ENCODE measurements at places on chromosomes 11 and 22. TPM values are rescaled to one million over a fixed set of nuclear protein-coding genes. Genes with fewer than 3 reads are reported as not detected.

SH3BP1 gene
- 1.7 TPM for total RNA-seq

EMSY gene
- total RNA-seq: 12.0 TPM

OR8D4 gene
- total RNA-seq: not detected

MMP7 gene
- 29.1 TPM for total RNA-seq

MS4A8 gene
- not detected for total RNA-seq

NLRP14 gene
- not detected for total RNA-seq

FAM227A gene
- total RNA-seq: 0.68 TPM

CRYAB gene
- total RNA-seq: 20.7 TPM

MLC1 gene
- 0.02 TPM for total RNA-seq

SLC22A12 gene
- not detected for total RNA-seq

RASGRP2 gene
- total RNA-seq: 1.8 TPM

BARX2 gene
- total RNA-seq: not detected

OR52E8 gene
- not detected for total RNA-seq

SMC1B gene
- total RNA-seq: 0.05 TPM

RIMBP3C gene
- total RNA-seq: 0.28 TPM

SERPINH1 gene
- total RNA-seq: 87.8 TPM

CELSR1 gene
- 32.8 TPM for total RNA-seq

TNNI2 gene
- total RNA-seq: not detected

ATP5MG gene
- 203 TPM for total RNA-seq

NRIP3 gene
- 0.89 TPM for total RNA-seq

HPX gene
- 0.36 TPM for total RNA-seq

CLTCL1 gene
- 4.9 TPM for total RNA-seq

MTCH2 gene
- total RNA-seq: 131 TPM

OR52N4 gene
- not detected for total RNA-seq

MISFA gene
- total RNA-seq: 1.3 TPM

TRIM6 gene
- 6.9 TPM for total RNA-seq

CYTH4 gene
- total RNA-seq: 0.90 TPM

JAML gene
- not detected for total RNA-seq

KAT5 gene
- total RNA-seq: 54.7 TPM

HTR3A gene
- not detected for total RNA-seq

OR8J1 gene
- not detected for total RNA-seq

NCF4 gene
- total RNA-seq: not detected

LRRC74B gene
- total RNA-seq: not detected

PHOX2A gene
- not detected for total RNA-seq

NRGN gene
- total RNA-seq: 6.4 TPM

DRD4 gene
- total RNA-seq: 0.54 TPM

MAPK8IP2 gene
- 2.5 TPM for total RNA-seq

NNMT gene
- total RNA-seq: 357 TPM

GPR83 gene
- 0.08 TPM for total RNA-seq

RAB1B gene
- 120 TPM for total RNA-seq

ZNF280A gene
- 3.4 TPM for total RNA-seq

LAYN gene
- 3.5 TPM for total RNA-seq

SCGB1A1 gene
- total RNA-seq: 0.32 TPM

VSIG2 gene
- not detected for total RNA-seq

PNPLA5 gene
- total RNA-seq: not detected

CENPM gene
- total RNA-seq: 33.0 TPM

CASP12 gene
- not detected for total RNA-seq

CSRP3 gene
- not detected for total RNA-seq

MEI1 gene
- total RNA-seq: not detected

HSD17B12 gene
- 71.4 TPM for total RNA-seq

C11orf42 gene
- total RNA-seq: not detected

ZBTB44 gene
- 8.0 TPM for total RNA-seq

ZNRF3 gene
- total RNA-seq: 7.0 TPM
